ENCODE measurements at places on chromosomes 7 and 10. TPM values are rescaled to one million over a fixed set of nuclear protein-coding genes. Genes with fewer than 3 reads are reported as not detected.

GRCh38 chr10:7261351-7261750, 149.5 kb downstream of the SFMBT2 start:
- no peak for DNase-seq

GRCh38 chr7:50227726-50228125, 76.8 kb upstream of the IKZF1 start:
- no peak for DNase-seq

Gene NRG3
- not detected for total RNA-seq

DNA sequence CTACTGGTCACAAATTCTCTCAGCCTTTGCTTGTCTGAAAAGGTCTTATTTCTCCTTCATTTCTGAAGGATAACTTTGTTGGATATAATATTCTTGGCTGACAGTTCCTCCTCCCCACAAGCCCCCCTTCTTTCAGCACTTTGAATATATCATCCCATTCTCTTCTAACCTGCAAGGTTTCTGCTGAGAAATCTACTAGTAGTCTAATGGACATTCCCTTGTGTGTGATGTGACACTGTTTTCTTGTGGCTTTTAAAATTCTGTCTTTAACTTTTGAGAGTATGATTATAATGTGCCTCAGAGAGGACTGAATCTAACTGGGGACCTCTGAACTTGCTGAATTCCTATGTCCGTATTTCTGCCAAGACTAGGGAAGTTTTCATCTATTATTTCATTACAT, 104.3 kb downstream of the RSU1 start:
- no peak for DNase-seq
